Peyer's patch (tissue), 4 donors: ENCODE measurements at places on chromosomes 5 and 9.
A peak's percentile ranks its signal among the peaks of the same experiment; 100 is the strongest.

GRCh38 chr5:57191986-57192385 is 18.1 kb downstream of the GPBP1 start:
- no peak for DNase-seq

GRCh38 chr5:54742417-54742891 is 224.9 kb downstream of the SNX18 start:
- no peak for DNase-seq

GRCh38 chr5:53991942-53992341 is 318.4 kb downstream of the ARL15 start:
- DNase-seq, result no peak

GRCh38 chr5:118450554-118451332 is 537.6 kb downstream of the DTWD2 start:
- DNase-seq, result no peak

DNA sequence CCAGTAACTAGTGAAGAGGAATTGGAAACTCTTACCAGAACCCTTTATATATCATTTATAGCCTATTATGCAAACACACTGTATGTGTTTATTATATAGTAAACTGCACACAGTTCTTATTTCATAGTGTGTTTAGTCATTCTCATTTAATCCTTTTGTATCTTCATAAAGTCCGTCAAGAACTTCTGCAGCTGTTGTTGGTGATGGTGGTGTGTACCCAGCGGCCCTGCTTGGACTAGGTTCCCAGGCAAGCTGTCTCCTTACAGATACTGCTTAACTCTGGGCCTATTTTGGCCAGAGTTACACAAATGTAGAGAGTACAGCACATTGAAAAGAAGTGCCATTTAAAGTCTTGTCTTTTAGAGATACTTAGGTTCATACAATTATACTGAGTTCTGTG is 231.9 kb downstream of the NDUFS4 start:
- no peak for DNase-seq

GRCh38 chr9:71607461-71607881 is 160.8 kb downstream of the CEMIP2 start:
- no peak for DNase-seq

DNA sequence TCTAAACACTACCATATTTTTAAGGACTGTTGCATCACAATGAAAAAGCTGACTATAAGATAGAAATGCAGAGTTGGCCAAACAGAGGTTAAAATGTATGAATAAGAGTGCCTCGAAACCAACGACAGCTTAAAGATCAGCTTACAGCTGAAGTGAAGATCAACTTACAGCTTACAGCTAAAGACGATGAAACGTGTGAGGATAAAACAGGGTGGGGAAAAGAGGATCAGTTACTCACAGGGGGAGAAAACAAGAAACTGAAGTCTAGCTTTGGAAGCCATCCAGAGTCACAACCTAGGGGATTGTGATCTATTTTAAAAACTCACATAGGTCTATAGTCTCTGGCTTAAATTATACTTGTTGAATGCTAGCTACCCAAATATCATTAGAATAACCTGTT is 220.0 kb downstream of the SNCAIP start:
- DNase-seq, result no peak

GRCh38 chr5:174491761-174492350 is 232.5 kb upstream of the MSX2 start:
- no peak for DNase-seq

GRCh38 chr5:112551419-112552032 is 132.4 kb upstream of the EPB41L4A start:
- DNase-seq, result no peak

GRCh38 chr5:16617274-16617968 is 624 bp upstream of the RETREG1 start:
- peak; percentile 48 for DNase-seq

DNA sequence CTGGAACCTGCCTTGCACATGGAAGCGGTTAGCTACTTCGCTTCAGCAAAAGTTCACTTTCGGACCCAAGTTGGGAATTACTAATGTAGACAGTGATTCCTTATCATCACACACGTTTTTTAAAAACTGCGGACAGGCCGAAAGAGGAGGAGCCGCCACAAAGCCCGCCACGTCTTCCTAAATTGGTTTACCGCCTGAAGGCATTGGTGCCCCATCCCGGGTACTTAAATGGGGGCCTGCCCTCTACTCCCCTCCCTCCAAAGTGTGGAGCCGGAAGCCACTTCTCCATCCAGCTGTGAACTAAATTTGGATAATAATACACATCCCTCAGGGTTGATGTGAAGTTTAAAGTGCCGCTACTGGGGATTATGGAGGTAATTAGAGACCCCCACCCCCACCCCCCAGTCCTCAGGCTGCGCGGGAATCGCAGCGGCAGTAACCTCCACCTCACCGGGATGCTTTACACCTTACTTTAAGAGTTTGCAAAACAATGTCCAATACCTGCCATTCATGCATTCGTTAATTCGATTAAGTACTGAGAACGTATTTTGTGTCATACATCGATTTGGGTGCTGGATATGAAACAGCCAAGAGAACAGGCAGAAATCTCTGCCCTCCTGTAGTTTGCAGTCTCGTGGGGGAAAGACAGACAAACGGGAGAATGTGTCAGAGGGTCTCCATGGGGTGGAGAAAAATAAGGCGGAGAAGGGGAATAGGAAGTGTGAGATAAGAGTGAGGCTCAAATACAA is 937 bp upstream of the MACROH2A1 start:
- DNase-seq, result no peak

DNA sequence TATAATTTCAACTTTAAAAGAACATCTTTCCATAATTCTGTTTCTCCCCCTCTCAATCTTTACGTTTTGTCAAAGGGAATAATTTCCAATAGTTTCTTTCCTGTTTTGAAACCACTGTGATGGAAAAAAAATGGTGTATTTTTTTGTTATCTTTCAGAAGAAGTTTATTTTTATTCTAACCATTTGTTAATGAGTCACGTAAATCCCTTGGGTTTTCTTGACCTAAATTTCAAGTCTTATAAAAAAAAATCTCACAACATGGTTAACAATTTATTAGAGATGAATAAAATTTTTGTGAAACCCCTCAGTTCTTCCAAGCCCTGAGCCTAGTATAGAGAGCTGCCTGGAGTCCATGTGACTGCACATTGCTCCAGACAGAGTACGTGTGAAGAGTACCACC is 106.1 kb upstream of the FBXL17 start:
- no peak for DNase-seq

GRCh38 chr5:173971681-173972345 is 17.2 kb upstream of the C5orf47 start:
- no peak for DNase-seq

- DNase-seq, result no peak
Observed at GRCh38 chr9:38700695-38701094, 19.2 kb downstream of the FAM240B start.

DNA sequence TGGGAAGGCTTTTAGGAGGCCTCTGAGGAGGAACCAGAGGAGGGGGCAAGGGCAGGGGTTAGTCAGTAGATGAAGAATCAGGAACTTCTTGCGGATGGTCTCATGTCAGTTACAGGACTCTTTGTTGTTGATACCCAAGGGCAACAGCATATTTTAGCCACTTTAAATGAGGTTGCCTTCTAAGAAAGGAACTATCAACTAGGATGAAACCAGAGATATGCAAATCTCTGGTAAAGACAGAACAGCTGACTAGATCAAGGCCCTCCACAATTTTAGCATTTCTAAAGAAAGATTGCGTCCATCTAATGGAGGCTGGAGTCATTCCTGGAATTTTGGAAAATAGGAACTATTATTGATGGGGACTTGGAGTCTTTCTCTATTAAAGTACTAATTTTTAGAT is 57.7 kb upstream of the KLF4 start:
- DNase-seq, result no peak

- DNase-seq, result no peak
Observed at GRCh38 chr5:130110328-130110727, 206.1 kb downstream of the CHSY3 start.
